Foreskin keratinocyte (primary cell): ENCODE measurements at places on chromosomes 11 and 22.

DNA sequence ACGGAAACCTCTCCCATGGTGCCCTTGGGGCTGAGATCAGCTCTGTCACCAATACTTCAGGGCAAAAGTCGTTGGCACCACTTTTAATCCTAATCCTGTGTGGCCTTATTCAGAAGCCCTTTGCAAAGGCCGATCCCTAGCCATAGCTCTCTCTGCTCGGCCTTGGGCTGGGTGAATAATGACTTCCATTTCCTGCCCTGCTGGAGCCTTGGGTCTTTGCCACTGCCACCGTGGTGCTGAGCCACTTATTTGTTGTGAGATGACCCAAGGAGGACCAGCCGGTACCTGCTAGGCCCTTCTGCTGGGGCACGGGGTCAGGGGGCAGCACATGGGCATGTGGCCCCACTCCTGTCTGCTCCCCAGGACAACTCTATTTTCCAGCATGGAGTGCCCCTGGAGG, 188.2 kb downstream of the ST3GAL4 start:
- DNase-seq, result no peak

- no peak for DNase-seq
Measured at GRCh38 chr11:69922015-69922595, 102.9 kb upstream of the FGF3 start.

DNA sequence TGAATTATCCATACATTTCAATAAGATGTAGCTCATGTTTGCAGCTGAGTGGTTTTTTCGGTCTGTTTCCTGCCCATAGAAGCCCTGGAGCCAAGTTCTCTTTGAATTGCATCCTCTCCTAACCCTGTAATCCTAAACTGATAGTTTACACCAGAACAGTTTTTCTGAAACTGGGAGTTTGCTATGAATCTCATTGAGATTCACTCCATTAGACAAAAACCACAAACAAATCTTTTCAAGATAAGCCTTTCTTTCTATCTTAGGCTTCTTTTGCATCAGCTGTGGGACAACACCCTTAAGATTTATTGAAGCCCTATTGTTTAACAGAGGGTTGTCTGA, 324.8 kb downstream of the DYNC2H1 start:
- DNase-seq, result peak; percentile 25

- DNase-seq, result peak; percentile 86
Measured at GRCh38 chr11:96168623-96169022, 174.4 kb downstream of the MAML2 start.
